Upper lobe of right lung (tissue), 1 donor: ENCODE measurements at places on chromosomes 13 and 19. TPM values are rescaled to one million over a fixed set of nuclear protein-coding genes. Genes with fewer than 3 reads are reported as not detected.

The OR10H1 gene
- not detected for total RNA-seq

The RABAC1 gene
- 134 TPM for total RNA-seq

The LILRA1 gene
- total RNA-seq: 4.7 TPM

The ZNF324B gene
- total RNA-seq: 6.9 TPM

The COL5A3 gene
- total RNA-seq: 9.6 TPM
